ENCODE measurements at places on chromosomes 12 and 14.

DNA sequence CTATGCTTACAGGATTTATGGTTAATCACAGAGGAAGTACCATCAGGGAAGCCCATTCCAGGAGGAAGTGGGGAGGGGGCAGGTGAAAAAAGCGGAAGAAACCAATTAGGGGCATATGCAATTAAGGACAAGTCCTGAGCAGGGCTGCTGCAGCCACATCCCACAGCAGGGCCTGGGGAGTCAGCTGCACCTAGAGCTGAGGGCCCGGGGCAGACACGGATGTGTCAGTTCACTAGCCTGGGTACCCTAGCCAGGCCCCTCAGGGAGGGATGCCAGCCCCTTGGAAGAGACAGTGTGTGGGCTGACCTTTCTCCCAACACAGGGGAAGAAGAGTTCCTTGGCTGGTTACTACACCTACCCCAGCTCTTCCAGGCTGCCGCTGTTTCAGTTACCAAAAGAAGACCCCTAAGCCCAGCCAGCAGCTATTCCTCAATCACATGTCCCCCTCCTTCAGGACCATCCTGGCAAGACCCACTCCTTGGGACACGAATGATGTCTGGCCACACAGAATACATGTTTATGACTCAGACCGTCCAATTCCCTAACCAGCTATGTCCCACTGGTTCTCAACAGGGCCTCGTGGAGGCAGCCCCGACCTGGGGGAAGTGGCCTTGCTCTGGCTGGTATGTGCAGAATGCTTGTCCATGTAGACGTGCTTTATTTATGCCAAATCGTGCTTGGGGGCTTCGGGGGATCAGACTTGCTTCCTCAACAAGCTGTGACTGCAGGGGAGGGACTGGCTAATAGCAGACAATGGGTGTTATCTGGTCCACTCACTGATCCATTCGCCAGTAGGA is 133.7 kb upstream of the RTL1 start:
- DNase-seq: no peak

DNA sequence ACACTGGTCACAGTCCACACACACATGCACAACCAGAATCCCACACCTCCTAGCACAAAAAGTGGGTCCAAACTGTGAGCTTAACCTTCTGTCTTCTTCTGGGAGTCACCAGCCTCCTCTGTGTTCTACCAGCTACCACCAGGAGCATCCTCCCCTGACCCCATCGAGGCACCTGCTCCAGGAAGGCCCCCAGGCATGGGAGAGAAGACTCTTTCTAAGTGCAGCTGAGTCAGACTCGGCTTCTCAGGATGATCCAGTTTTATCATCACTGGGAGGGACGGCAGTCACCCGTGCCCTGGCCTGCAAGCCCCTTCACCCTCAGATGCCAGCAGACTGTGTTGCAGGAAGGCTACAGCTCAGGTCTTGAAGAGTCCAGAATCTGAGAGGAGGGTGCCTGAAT is 7.9 kb upstream of the ENDOU start:
- DNase-seq: no peak

GRCh38 chr12:30989754-30990153 is 63.2 kb downstream of the TSPAN11 start:
- no peak for DNase-seq

DNA sequence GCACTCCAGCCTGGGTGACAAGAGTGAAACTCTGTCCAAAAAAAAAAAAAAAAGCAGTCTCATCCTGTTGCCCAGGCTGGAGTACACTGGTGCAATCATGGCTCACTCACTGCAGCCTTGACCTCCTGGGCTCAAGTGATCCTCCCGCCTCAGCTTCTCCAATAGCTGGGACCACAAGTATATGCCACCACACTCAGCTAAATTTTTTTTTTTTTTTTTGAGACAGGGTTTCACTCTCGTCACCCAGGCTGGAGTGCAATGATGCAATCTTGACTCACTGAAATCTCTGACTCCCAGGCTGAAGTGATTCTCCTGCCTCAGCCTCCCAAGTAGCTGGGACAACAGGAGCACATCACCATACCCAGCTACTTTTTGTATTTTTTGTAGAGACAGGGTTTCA is 5.2 kb upstream of the CNPY2 start:
- DNase-seq: no peak

DNA sequence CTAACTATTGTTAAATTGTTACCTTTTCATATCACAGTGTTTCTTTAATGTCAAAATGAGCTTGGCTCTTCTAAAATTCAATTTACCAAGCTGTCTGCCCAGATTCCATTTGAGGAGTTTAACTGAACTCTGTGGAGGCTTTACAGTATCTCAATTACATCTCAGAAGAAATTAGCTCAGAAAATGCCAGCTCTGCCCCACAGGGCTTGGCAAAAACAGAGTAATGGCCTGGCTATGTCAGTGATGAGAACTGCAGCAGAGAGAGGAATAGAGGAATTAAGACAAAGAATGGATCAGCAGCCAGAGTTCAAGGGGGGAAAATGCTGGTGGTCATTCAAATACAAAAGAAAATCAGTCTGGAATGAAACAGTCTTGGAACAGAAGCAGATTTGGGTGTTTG is 15.8 kb upstream of the TMTC1 start:
- no peak for DNase-seq

- no peak for DNase-seq
Observed at GRCh38 chr12:56695327-56696101, 7.4 kb upstream of the PTGES3 start.

DNA sequence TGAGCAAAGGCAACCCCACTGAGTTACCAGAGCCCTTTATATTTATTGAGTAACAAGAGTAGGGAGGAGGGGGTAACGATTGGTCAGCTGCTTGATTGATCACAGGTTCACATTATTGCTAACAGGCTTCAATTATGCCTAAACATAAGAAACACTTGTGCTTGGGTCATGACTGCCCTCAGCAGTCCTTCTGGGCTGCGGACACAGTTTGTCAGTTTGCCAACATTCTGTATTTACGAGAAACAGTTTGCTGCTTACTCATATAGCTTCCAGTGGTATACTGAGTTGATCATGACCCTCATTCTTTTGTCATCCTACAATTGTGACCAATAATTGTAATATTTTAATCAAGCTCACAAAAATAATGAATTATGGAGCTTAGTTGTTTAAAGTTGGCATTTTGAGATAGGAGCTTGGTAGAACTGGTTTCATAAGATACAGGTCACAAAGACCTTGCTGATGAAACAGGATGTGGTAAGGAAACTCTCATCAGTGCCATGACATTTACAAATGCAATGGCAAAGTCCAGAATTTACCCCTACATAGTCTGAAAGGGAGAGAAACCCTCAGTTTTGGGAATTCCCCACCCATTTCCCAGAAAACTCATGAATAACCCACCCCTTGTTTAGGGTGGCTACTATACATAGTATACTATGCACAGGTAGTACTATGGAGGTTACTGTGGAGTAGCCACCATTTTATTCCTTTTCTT is 1421.0 kb upstream of the FLRT2 start:
- no peak for DNase-seq

- DNase-seq: no peak
Observed at GRCh38 chr12:81170072-81170471, 92.2 kb downstream of the ACSS3 start.

DNA sequence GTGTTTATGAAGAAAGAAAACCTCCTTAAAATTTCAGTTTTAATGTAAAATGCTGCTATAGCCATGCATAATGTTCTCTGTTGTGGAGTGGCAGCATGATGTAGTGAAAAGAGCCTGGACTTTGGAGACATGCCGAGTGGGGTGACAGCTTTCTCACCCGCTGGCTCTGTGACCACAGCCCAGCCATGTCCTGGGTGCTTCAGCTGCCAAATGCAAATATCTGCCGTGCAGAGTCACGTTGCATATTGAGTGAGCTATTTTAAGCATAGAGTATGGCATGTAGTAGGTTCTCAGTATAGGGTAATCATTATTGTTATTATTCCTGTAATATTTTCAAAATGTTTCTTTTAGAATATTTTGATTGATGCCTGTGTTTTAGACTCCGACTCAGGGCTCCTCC is 15.5 kb upstream of the TCTN2 start:
- no peak for DNase-seq

- DNase-seq: no peak
Observed at GRCh38 chr14:97177016-97177415, 379.8 kb downstream of the VRK1 start.

DNA sequence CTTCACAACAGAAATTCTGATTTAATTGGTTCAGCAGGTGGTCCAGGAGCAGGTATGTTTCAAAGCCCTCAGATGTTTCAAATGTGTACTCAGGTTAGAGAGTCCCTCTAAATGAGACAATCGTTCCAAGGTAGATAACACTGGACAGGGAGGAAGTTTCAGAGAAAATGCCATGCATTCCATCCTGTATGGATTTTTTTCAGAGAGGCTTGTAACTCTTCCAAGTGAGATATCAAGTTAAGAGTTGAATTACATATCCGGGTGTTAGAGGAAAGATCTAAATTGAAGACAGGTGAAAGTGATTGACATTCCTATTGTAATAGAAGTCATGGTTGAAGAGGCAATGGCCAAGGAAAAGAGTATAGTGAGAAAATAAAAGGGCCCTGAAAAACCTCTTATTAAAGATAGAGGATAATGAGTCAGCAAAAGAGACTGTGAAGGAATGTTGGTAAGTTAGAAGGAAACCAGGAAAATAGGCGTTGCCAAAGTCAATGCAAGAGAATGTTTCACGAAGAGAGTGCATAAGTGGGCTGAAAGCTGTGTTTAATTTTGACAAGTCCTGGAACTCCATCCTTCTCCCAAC is 105.8 kb downstream of the BMP4 start:
- no peak for DNase-seq

DNA sequence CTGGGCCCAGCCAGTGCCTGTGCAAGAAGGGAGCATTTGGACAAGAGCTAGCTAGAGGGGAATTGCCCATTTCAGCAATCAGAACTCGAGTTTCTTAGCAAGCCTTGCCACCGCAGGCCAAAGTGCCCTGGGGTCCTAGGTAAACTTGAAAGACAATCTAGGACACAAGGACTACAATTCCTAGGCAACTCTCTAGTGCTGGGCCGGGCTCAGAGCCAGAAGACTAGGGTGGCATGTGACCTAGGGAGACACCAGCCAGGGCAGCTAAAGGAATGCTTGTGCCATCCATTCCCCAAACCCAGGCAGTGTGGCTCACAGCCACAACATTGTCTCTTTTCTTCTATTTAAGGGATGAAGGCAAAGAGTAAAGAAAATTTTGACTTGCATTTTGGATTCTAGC is 205.0 kb downstream of the BMP4 start:
- DNase-seq: no peak

DNA sequence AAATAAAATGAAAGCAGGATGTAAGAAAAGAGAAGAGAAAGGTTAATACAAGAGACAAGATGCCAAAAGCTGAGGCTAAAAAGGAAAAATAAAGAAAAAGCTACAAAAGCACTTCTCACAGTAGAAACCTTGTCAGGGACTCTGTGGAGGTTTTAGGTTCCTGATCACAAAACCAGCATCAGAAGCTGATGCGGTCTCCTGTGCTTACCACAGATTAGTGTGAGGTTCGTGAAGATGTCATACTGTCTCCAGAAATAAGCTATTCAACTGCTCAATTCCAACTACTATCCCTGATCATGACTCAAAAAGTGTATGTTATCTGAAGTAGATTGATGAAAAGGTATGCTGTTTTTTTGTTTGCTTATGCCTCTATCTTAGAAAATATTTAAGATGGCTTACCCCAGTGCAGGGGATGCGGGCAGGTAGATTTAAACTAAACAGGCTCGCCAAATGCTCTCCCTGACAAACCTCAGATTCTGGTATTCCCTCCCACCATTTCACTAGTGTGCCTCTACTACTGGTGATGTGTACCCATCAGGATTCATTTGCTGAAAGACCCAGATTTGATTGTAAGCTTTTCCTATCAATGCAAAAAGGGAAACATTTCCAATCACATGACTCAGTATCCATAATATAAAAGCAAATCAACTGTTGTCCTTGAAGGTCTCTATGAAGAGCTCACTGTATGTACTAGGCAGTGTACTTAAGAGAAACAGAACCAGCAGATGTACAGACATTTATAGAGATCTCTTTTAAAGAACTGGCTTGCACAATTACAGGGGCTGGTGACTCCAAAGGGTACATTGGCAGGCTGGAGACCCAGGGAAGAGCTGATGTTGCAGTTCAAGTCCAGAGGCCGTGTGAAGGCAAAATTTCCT is 169.5 kb upstream of the FOXN3 start:
- no peak for DNase-seq

DNA sequence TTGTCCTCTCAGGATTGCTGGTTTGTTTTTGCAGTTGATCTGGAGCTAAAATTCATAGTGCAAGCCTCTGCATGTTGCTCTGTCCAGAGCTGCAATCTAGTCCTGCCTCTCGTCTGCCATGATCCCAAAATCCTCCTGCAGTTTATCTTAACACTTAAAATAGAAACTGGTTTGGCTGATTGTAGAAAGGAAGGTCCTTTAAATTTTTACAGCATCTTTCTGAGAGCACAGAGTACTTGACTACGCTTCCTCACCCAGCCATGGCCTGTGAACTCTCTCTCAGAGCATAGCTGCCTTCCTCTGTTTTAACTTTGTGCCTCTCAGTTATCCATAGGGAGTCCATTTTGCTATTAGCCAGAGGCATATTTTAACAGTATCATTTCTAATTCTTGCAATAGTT is 877.1 kb downstream of the C12orf50 start:
- DNase-seq: no peak

- no peak for DNase-seq
Observed at GRCh38 chr12:39412210-39412609, 30.7 kb downstream of the KIF21A start.

DNA sequence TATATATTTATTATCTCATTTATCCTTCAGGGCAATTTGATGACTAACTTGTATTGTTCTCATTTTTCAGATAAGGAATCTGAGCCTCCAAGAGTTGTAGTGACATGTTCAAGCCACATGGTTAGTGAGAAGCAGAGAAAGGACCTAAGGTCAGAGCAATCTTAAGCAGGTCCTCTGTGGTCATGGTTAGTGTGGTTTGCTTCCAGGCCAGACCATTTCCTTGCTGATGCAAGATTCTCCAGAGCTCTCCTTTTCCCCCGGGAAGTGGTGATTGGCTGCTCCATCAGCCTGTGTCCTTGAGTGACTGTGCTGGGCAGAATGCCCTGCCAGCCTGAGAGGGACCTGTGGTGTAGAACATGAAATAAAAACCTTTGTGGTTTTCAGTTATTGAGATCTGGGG is 141.3 kb downstream of the KTN1 start:
- DNase-seq: peak; percentile 19

DNA sequence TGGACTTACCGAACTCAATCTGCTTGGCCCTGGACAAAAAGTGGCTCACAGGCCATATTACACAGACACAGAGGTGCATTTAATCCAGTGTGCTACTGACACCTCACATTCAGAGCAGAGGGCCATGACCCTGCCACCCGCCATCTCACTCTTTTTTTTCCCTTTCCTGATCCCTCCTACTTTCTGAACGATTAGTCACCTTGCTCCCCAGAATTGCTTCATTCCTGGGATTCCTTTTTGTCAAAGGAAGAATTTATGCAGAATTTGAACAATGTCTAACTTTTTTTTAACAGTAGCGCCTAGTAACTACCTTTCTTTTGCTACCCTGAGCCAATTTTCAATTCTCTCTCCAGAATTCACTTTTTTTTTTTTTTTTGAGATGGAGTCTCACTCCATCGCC is 4.6 kb downstream of the PKP2 start:
- DNase-seq: no peak

GRCh38 chr12:64730588-64730969 is 28.6 kb downstream of the GNS start:
- DNase-seq: no peak
